ENCODE measurements at places on chromosomes 7 and 10. TPM values are rescaled to one million over a fixed set of nuclear protein-coding genes. Genes with fewer than 3 reads are reported as not detected.

DNA sequence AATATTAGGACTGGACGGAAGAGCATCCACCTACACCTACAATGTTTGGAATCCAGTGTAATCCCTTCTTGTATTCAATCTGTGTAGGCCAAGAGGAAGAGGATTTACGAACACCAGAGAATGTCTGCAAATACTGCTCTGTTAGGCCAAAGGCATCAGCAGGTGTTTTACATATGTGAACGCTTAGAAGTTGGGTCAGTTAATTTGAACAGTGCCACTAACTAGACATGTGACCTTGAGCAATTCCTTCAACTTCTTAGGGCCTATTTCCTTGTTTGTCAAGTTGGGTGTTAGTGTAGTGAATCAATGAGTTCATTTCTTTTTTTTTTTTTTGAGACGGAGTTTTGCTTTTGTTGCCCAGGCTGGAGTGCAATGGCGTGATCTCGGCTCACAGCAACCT lies 35.4 kb downstream of the MYPN start:
- no peaks in the 10 kb centered on the region for H3K27me3 ChIP-seq
- H3K36me3 ChIP-seq: peaks cover 5% of the 10 kb centered on the region
- peaks cover 37% of the 10 kb centered on the region for H3K4me1 ChIP-seq
- peak overlapping the region; percentile 98 for H3K27ac ChIP-seq
- no peak for DNase-seq
- H3K4me3 ChIP-seq: no peak overlapping the region

GRCh38 chr7:146804620-146805019 lies 688.0 kb downstream of the CNTNAP2 start:
- DNase-seq: no peak
- no peak overlapping the region for H3K4me3 ChIP-seq
- no peaks in the 10 kb centered on the region for H3K4me1 ChIP-seq

DNA sequence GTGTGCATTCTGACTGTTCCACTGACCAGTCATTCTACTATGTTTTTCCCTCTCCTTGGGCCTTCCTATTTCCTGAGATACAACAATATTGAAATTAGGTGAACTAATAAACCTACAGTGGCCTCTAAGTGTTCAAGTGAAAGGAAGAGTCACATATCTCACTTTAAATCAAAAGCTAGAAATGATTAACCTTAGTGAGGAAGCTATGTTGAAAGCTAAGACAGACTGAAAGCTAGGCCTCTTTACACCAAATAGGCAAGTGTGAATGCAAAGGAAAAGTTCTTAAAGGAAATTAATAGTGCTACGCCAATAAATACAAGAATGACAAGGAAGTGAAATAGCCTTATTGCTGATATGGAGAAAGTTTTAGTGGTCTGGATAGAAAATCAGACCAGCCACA lies 5.7 kb upstream of the DYNC1I1 start:
- H3K4me3 ChIP-seq: no peak overlapping the region
- H3K27ac ChIP-seq: no peak overlapping the region
- H3K36me3 ChIP-seq: no peaks in the 10 kb centered on the region
- H3K4me1 ChIP-seq: no peaks in the 10 kb centered on the region
- H3K27me3 ChIP-seq: no peaks in the 10 kb centered on the region
- no peak for DNase-seq

DNA sequence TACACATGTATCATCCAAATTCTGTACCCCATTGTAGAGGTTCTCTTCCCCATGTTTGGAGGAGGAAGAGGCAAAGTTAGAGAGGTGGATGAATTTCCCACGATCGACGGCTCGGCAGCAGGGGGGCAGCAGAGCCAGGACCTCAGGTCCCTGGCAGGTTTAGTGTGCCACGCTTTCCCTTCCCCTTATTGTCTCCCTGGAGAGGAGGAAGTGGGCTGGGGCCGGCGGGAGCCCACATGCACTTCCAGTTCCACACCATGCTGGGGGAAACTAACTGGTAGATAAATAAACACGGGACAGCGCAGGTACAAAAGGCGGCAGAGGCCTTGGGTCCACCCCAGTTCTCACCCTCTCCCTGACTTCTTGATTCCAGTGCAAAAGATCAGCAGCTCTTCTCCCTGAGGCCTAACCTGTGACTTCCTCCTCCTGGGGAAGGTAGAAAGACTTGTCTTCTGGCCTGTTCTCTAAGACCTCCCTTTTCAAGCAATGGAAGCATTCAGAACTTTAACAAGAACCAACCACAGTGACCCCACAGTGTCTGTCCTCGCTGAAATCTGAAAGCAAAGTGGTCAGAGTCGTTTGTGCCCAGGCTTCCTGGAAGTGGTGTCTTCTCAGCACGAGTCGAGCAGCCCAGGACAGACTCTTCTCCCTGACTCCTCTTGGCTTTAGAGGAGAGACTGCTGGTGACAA lies 30.5 kb upstream of the SRGN start:
- no peak overlapping the region for H3K27ac ChIP-seq
- H3K4me3 ChIP-seq: no peak overlapping the region
- peaks cover 9% of the 10 kb centered on the region for H3K4me1 ChIP-seq

GRCh38 chr7:7786595-7786994 lies 68.2 kb upstream of the RPA3 start:
- no peaks in the 10 kb centered on the region for H3K36me3 ChIP-seq
- H3K4me1 ChIP-seq: no peaks in the 10 kb centered on the region
- no peak for DNase-seq

CCDC3 gene
- 0.10 TPM for total RNA-seq

WEE2 gene
- total RNA-seq: not detected

DNA sequence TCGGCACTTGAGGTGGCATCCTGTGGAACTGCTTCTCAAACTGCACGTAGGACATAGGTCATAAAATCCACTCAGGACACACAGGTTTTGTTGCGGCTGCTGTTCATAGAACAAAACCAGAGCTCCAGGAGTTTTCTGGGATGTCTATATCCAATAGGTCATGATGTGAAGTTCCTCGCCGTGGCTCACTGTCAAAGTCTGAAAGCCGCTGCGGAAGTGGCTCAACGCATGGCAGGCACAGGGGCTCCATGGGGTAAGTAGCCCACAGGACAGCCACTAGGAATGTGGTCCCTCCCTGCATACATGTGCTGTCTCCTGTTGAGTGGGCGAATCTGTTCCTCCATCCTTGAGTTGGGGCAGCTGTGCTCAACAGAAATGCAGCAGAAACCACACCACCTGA lies 72.2 kb downstream of the PRKAG2 start:
- DNase-seq: no peak
- no peak overlapping the region for H3K27ac ChIP-seq
- H3K4me3 ChIP-seq: no peak overlapping the region
- H3K27me3 ChIP-seq: no peaks in the 10 kb centered on the region
- H3K4me1 ChIP-seq: no peaks in the 10 kb centered on the region
